ENCODE measurements at places on chromosomes 3 and 15. TPM values are rescaled to one million over a fixed set of nuclear protein-coding genes. Genes with fewer than 3 reads are reported as not detected.

- no peak for DNase-seq
- no peaks in the 10 kb centered on the region for H3K27me3 ChIP-seq
- no peak overlapping the region for H3K27ac ChIP-seq
- no peaks in the 10 kb centered on the region for H3K4me1 ChIP-seq
- H3K36me3 ChIP-seq, result no peaks in the 10 kb centered on the region
Measured at GRCh38 chr15:86892774-86893449, 813.2 kb downstream of the AGBL1 start.

DNA sequence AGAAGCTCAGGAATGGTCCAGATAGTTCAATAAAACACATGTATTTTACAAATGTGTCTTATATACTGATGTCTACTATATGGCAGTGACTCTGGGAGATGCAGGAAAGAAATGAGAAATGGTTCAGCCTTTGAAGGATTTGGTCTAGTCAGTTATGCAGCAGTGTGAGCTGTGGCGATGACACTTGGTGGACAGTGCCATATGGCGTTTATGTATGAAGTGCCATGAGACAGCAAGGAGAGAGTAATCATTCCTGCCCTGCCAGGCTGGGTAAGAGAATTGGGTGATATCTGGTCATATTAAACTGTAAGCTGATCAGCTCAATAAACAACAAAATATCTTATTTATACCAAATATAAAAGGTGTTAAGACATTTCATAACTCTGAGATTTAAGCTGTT is 47.6 kb upstream of the ANP32A start:
- no peak overlapping the region for H3K27ac ChIP-seq
- DNase-seq, result no peak
- H3K36me3 ChIP-seq, result no peaks in the 10 kb centered on the region
- no peaks in the 10 kb centered on the region for H3K27me3 ChIP-seq
- no peak overlapping the region for H3K4me3 ChIP-seq

DNA sequence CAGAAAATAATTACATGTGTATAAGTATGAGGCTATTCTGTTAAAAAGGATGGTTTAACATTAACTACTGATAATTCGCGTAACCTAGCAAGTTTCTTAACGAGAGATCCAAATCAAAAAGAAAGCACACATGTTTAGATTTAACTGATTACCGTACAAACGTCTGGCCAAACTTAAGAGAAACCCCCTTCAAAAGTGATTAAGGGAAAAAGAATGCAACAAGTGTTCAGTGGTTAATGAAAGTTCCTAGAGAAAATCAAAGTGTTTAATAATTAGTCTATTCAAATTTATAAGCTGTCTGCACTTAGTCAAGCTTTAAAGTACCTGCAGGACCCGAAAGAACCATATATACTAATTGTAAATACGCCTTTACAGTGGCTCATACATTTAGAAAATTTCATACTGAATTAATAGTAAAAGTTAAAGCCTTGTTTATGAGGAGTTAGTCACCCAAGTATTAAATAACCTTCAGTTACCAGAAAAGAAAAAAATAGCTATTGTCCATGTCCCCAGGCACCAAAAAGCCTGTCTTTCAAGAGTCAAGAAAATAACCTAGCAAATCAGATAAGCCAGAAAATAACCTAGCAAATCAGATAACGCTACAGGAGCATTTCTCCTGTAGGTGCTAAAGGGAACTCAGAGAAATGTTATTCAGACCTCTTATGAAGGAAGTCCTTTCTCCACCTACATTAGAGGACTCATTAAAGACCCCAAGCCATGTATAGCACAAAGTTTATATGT is 34.6 kb downstream of the ZNF589 start:
- no peak for DNase-seq
- H3K36me3 ChIP-seq, result no peaks in the 10 kb centered on the region
- no peak overlapping the region for H3K27ac ChIP-seq

DNA sequence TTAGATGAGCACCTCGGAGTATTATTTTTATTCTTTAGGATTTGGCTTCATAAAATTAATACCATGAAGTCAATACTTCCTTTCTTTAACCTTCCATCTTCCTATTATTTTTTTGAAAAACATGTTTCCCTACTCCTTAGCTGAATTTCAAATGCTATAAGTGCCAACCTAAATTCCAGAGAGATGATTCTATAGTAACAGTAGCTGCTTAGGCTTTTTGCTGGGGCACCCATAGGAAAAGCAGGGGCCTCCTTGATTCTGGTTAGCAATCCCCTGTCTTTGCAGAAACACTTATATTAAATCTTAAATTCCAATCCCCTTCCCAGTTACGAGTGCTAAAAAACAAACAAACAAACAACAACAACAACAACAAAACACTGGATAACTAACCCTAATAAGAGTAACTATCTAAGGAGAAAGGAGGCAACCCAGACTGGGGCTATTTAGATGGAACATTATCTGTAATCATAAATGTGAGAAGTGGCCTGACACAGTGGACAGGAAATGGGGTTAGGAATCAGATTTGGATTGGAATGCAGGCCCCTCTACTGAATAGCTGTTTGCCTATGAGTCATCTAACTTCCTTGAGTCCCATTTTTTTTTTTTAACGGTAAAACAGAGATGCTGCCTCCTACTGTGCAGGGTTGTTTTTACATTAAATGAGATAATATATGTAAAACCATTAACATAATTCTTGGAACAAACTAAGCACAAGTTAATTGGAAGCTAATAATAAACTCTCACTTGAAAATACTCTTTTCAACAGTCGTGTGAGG is 148.1 kb downstream of the WDR72 start:
- H3K36me3 ChIP-seq, result no peaks in the 10 kb centered on the region
- H3K27ac ChIP-seq, result no peak overlapping the region
- no peaks in the 10 kb centered on the region for H3K4me1 ChIP-seq
- H3K27me3 ChIP-seq, result no peaks in the 10 kb centered on the region
- H3K4me3 ChIP-seq, result no peak overlapping the region

- H3K36me3 ChIP-seq, result no peaks in the 10 kb centered on the region
- no peak overlapping the region for H3K27ac ChIP-seq
- H3K4me3 ChIP-seq, result no peak overlapping the region
- DNase-seq, result no peak
- H3K27me3 ChIP-seq, result no peaks in the 10 kb centered on the region
Measured at GRCh38 chr3:105821433-105821832, 47.4 kb downstream of the CBLB start.

GRCh38 chr3:124886168-124887056 is 753 bp downstream of the ITGB5 start:
- peaks cover 57% of the 10 kb centered on the region for H3K4me1 ChIP-seq
- no peaks in the 10 kb centered on the region for H3K36me3 ChIP-seq

DNA sequence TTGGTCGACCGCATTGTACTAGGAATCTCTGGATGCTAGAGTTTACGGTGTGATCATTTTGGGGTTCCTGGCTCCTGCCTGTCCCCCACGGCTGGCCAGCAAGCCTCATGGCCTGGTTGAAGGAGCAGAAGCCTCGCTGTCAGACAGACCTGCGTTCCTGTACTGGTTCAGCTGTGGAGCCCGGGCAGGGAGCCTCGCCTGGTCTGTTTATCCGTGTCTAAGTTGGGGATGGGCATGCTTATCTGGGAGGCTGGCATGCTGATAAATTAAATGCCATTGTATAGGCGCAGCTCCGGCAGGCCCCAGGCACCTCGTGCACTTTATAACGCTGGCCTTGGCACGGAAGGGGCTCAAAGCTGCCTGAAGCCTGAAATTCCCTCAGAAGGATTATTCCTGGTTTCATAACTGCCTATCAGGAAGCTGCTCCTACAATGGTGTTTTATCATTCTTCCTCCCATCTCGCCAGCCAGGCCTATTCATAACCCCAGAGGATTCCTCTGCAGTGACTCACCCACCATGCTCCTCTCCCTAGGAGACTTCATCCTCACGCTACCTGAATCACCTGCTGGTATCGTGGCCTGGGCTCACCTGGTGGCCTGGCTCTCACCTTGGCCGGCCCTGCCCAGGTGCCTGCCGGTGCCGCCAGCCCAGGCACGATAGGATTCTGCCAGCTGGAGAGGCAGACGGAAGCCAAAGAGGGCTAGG is 110.9 kb downstream of the ASB7 start:
- H3K27ac ChIP-seq, result peak overlapping the region; percentile 69
- no peaks in the 10 kb centered on the region for H3K36me3 ChIP-seq
- no peaks in the 10 kb centered on the region for H3K27me3 ChIP-seq
- H3K4me3 ChIP-seq, result no peak overlapping the region

DNA sequence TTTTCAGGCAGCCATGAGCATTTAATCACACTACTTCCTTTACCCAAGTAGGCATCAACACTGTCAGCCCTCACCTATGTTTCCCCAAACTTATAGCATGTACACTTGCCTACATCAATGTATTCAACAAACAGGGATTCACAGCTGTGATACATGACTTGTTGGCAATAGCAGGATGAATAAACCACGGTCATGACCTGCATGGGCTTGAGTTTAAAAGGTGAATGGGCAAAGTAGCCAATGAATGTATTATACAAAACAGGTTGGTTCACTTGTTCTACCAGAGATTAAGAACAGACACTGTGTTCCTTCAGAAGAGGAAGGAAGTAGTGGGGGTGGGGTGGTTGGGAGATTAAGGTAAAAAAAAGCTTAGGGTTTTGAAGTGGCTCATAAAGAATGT is 861.9 kb upstream of the SEMA6D start:
- no peak overlapping the region for H3K4me3 ChIP-seq
- H3K36me3 ChIP-seq, result no peaks in the 10 kb centered on the region
- no peak for DNase-seq
- no peaks in the 10 kb centered on the region for H3K27me3 ChIP-seq

DNA sequence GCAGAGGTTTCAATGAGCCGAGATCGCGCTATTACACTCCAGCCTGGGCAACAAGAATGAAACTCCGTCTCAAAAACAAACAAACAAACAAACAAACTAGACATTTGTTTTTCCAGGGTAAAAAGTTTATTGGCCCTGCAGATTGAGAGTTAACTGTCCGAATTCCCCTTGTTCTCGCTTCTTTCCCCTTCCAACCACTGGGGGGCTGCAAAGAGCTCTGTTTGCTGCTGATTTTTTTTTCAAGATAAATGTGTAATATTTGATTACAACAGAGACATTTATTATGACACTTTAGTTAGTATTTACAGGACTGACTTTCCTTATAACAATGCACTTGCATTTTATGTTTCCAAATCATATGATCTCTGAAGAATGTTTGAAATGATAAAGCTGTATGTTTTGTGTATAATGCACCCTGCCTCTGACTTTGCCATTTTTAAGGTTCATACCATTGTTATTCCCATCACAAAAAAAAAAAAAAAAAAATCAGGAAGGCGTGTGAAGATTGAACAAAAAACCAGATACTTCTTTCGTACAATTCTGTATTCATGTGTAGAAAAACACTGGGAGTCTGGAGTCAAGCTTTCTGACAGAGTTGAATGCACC is 2.8 kb downstream of the CLSTN2 start:
- H3K4me1 ChIP-seq, result peaks cover 12% of the 10 kb centered on the region
- DNase-seq, result no peak
- H3K27ac ChIP-seq, result no peak overlapping the region
- H3K4me3 ChIP-seq, result no peak overlapping the region
- no peaks in the 10 kb centered on the region for H3K27me3 ChIP-seq

GRCh38 chr15:69612112-69612511 is 159.5 kb downstream of the RPLP1 start:
- H3K27me3 ChIP-seq, result no peaks in the 10 kb centered on the region
- no peak overlapping the region for H3K27ac ChIP-seq
- H3K36me3 ChIP-seq, result no peaks in the 10 kb centered on the region

DNA sequence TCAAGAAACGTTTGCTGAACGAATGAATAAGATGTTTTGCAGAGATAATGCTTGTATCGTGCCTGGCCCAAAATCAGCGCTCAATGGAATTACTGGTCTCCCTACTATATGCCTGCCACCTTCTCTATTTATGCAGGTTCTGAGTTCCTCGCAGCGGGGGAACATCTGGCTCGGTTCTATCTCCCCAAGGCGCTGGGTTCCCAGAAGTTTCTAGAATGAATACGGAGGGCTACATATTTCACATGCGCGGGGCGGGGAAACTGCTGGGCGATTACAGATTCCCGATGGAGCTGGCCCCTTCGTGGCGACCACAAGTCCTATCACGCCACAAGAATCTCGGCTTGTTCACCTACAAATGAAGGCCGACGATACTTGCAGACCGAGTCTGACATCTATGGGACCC is 411 bp upstream of the EIF2B5 start:
- H3K27ac ChIP-seq, result peak overlapping the region; percentile 91
- H3K36me3 ChIP-seq, result peaks cover 9% of the 10 kb centered on the region
- peak overlapping the region; percentile 80 for H3K4me3 ChIP-seq
- no peaks in the 10 kb centered on the region for H3K27me3 ChIP-seq
- peaks cover 31% of the 10 kb centered on the region for H3K4me1 ChIP-seq

GRCh38 chr15:67164401-67164791 is 90.1 kb downstream of the AAGAB start:
- no peaks in the 10 kb centered on the region for H3K27me3 ChIP-seq
- no peak overlapping the region for H3K4me3 ChIP-seq
- peaks cover 10% of the 10 kb centered on the region for H3K36me3 ChIP-seq
- H3K4me1 ChIP-seq, result peaks cover 75% of the 10 kb centered on the region

DNA sequence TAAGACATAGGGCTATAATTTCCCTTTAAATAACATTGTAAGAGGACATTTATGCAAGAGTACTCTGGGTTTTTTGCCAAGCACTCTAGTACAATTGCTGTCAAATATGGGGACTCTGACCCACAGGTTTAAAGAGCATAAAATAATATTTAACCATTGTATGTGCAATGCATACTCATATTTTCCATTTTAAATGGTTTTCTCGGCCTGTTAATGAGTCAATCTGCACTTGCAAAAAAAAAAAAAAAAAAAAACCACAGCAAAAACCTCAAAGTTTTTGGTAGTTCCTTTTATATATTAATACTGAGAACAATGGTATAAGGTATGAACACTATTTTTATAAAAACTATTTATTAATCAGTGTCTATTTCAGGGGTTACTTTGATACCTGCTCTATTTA is 304.0 kb upstream of the CBLB start:
- DNase-seq, result no peak
- no peak overlapping the region for H3K27ac ChIP-seq
- H3K36me3 ChIP-seq, result no peaks in the 10 kb centered on the region
- H3K27me3 ChIP-seq, result no peaks in the 10 kb centered on the region

DNA sequence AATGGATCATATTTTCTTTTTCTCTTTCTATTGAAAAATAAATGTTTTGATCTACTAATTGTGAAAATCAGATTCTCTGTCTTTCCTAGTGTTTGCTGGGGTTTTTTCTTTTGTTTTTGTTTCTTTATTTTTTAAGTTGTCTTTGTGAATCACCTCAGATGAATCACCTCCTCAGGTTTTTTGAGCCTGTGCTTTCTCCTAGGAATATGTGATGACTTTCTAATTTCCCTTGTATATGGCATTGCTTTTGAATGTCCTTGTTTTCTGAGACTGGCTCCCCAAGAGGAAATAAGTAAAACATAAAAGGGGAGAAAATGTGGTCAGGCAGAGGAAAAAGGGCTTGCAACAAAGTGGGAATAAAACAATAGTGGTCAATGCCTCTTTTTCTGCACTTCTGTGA is 750.0 kb downstream of the ZPLD1 start:
- H3K36me3 ChIP-seq, result no peaks in the 10 kb centered on the region
- H3K4me1 ChIP-seq, result no peaks in the 10 kb centered on the region
- H3K4me3 ChIP-seq, result no peak overlapping the region

The CLDN16 gene
- 0.49 TPM for total RNA-seq

The SNTN gene
- total RNA-seq, result not detected

The ADAM10 gene
- total RNA-seq, result 48.1 TPM

The TGM4 gene
- not detected for total RNA-seq

The OR5AC2 gene
- not detected for total RNA-seq

Measured in vagina (tissue), 2 donors.